Liver (tissue), 10 donors: ENCODE measurements at places on chromosomes 5 and 9. TPM values are rescaled to one million over a fixed set of nuclear protein-coding genes. Genes with fewer than 3 reads are reported as not detected.

DNA sequence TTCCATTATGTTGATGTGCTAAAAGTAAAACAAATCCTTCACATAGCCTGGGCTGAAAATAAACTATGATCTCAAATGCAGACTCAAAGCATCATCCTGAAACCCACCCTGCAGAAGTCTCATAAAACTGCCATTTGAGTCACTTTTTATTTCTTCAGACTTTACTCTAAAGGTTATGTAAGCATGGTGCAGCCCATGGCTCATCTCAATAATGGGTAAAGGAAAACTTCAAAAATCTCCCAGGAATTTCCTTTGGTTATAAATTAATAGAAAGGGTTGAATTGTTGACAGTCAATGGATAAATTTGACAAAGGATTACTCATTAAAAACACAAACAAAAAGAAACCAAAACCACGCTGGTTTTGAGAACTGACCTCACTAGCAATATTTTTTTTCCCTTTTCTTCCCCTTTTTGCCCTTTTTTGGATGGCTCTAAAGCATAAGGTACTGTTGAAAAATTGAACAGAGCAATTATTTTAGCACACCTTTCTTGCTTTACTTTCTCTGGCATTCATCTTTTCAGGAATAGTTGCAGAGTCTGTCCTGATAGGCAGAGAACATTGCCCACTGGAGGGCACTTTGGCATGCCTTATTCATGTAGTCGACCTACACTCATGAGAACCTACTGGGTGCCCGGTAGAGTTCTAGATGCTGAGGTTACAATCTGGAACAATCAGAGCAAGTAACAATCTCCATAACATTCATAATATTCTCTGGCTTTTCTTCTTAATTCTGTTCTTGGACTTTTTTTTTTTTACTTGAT lies 191.4 kb downstream of the TMEM167A start:
- no peak overlapping the region for H3K4me3 ChIP-seq
- H3K27me3 ChIP-seq, result no peaks in the 10 kb centered on the region
- no peak for DNase-seq
- no peaks in the 10 kb centered on the region for H3K4me1 ChIP-seq
- H3K36me3 ChIP-seq, result no peaks in the 10 kb centered on the region
- no peak overlapping the region for H3K27ac ChIP-seq

- no peaks in the 10 kb centered on the region for H3K4me1 ChIP-seq
- no peaks in the 10 kb centered on the region for H3K36me3 ChIP-seq
- no peaks in the 10 kb centered on the region for H3K27me3 ChIP-seq
- H3K27ac ChIP-seq, result no peak overlapping the region
- no peak overlapping the region for H3K4me3 ChIP-seq
These were observed 22.5 kb downstream of the ZNF462 start for GRCh38 chr9:106885451-106885850.

GRCh38 chr5:120108586-120109248 lies 355.4 kb upstream of the PRR16 start:
- no peak overlapping the region for H3K4me3 ChIP-seq
- H3K27me3 ChIP-seq, result no peaks in the 10 kb centered on the region
- peaks cover 2% of the 10 kb centered on the region for H3K4me1 ChIP-seq
- no peak overlapping the region for H3K27ac ChIP-seq
- H3K36me3 ChIP-seq, result no peaks in the 10 kb centered on the region

DNA sequence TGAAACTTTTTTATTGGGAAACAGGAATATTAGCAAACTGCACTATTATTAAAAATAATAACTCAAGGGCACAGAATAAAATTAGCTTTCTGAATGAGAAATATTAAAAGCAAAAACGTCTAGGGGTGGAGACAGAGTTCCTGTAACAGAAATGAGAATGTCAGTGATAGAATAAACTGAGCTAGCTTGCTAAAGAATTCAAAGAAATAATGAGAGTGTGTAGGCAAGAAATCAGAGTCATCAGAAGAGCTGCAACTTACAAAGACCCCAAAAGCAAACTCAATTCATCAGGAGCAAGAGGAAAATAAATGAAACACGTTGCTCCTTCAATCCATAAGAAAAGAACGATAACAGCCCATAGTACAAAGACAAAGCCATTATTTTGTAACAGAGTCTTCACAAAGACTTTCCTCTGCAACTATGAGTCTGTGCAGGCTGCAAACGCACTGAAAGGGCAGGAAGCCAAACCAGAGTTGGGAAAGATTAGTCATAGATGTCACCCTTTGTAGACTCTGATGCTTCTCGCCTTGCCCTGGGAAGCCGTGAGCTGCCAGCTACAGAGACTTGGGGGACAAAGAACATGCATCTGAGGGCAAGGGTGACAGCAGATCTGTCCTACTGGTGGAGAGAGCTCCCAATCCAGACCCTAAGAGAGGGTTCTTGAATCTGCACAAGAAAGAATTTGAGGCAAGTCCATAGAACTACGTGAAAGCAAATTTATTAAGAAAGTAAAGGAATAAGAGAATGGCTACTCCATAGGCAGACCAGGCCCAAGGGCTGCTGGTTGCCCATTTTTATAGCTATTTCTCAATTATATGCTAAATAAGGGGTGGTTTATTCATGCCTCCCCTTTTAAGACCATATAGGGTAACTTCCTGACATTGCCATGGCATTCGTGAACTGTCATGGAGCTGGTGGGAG lies 40.8 kb downstream of the SHC3 start:
- no peak overlapping the region for H3K4me3 ChIP-seq
- H3K4me1 ChIP-seq, result no peaks in the 10 kb centered on the region
- no peak overlapping the region for H3K27ac ChIP-seq
- no peak for DNase-seq
- H3K27me3 ChIP-seq, result no peaks in the 10 kb centered on the region

DNA sequence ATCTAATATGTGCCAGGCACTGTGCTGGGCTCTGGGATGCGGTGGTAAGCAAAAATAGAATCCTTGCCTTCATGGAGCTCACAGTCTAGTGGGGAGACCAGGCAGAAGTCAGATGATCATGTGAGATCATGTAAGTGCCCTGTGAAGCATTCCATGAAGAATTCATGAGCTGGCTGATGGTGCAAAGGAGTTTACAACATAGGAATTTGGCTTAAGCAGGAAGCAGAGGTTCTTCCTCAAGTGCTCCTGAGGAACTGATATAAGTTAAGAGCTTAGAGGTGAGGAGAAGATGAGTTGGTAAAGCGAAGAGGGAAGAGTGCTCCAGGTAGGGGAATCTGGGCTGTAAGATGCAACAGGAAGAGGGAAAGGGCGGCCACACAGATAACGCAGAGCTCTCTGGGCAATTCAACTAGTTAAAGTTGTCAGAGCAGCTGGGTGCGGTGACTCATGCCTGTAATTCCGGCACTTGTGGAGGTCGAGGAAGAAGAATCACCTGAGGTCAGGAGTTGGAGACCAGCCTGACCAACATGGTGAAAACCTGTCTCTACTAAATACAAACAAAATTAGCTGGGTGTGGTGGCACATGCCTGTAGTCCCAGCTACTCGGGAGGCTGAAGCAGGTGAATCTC lies 78.5 kb upstream of the SPATA31D4 start:
- no peaks in the 10 kb centered on the region for H3K27me3 ChIP-seq
- peaks cover 7% of the 10 kb centered on the region for H3K4me1 ChIP-seq
- no peak overlapping the region for H3K4me3 ChIP-seq
- H3K27ac ChIP-seq, result no peak overlapping the region
- DNase-seq, result no peak

- no peak overlapping the region for H3K4me3 ChIP-seq
- DNase-seq, result no peak
- no peaks in the 10 kb centered on the region for H3K27me3 ChIP-seq
- H3K4me1 ChIP-seq, result no peaks in the 10 kb centered on the region
These were observed 82.4 kb downstream of the PPP2R2B start for GRCh38 chr5:146796144-146796543.

- H3K27me3 ChIP-seq, result no peaks in the 10 kb centered on the region
- H3K4me3 ChIP-seq, result no peak overlapping the region
- no peaks in the 10 kb centered on the region for H3K4me1 ChIP-seq
- no peaks in the 10 kb centered on the region for H3K36me3 ChIP-seq
- no peak overlapping the region for H3K27ac ChIP-seq
These were observed 210.2 kb downstream of the DAB2IP start for GRCh38 chr9:121861501-121862180.

DNA sequence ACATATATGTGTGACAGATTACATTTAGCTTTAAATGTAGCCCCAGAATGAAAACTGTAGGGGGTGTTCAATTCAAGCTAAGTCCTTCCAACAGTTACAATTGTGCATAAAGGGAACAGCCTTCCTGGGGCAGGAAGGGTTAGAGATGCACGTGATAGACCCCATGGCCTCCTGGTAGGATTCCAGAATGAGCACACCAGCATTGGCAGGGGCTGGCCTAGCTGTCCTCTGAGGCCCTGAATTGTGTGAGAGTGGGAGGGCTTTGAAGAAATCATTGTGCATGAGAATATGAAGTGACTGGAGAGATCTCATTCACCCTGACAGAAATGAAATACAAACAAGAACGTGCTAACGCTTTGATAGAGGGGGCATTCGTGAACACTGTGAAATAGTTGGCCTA lies 663.8 kb upstream of the KLF4 start:
- no peak overlapping the region for H3K27ac ChIP-seq
- no peak for DNase-seq
- no peaks in the 10 kb centered on the region for H3K36me3 ChIP-seq
- H3K4me3 ChIP-seq, result no peak overlapping the region

DNA sequence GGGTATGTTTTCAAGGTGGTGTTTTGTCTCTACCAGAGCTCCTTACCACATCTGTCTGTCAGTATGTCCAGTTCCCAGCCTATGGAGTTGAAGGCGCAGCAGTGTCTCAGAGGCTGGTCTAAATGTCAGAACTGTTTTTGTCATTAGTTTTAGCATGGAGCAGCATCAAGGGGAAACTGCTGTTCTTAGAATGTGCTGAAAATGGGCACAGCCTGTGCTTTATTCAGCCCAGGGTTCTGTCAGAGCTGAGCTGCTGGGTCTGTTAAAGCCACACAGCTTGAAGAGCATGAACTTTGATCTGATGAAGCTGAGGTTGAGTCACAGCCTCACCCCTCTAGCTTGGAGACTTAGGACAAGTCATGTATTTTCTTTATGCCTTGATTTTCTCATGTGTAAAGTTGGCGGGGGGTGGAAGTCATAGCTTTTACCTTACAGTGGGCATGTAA lies 71.9 kb downstream of the RALGPS1 start:
- H3K4me1 ChIP-seq, result no peaks in the 10 kb centered on the region
- no peak for DNase-seq
- H3K4me3 ChIP-seq, result no peak overlapping the region
- peaks cover 2% of the 10 kb centered on the region for H3K36me3 ChIP-seq
- no peak overlapping the region for H3K27ac ChIP-seq
- H3K27me3 ChIP-seq, result no peaks in the 10 kb centered on the region

DNA sequence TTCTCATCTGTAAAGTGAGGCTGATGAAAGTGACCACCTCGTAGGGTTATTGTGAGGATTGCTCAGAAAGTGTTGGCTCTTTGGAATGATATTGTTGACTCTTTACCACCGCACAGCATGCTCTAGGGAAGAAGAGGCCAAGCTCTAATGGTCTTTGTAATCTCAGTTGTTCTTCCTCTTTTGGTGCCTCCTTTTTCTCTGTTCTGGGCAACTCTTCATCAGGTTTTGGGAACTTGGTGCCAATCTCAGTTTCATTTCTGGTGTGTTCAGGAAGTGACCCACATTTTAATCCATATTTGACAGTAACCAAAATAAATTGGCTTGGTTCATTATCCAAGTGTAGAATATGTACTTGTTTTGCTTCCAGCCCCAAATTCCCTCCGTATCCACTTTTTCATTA lies 25.1 kb downstream of the ARHGAP26 start:
- DNase-seq, result no peak
- no peaks in the 10 kb centered on the region for H3K27me3 ChIP-seq
- peak overlapping the region; percentile 53 for H3K27ac ChIP-seq

- H3K36me3 ChIP-seq, result no peaks in the 10 kb centered on the region
- H3K27me3 ChIP-seq, result no peaks in the 10 kb centered on the region
- H3K4me3 ChIP-seq, result no peak overlapping the region
- no peaks in the 10 kb centered on the region for H3K4me1 ChIP-seq
- no peak overlapping the region for H3K27ac ChIP-seq
These were observed 93.3 kb upstream of the PCSK5 start for GRCh38 chr9:75797085-75797580.

DNA sequence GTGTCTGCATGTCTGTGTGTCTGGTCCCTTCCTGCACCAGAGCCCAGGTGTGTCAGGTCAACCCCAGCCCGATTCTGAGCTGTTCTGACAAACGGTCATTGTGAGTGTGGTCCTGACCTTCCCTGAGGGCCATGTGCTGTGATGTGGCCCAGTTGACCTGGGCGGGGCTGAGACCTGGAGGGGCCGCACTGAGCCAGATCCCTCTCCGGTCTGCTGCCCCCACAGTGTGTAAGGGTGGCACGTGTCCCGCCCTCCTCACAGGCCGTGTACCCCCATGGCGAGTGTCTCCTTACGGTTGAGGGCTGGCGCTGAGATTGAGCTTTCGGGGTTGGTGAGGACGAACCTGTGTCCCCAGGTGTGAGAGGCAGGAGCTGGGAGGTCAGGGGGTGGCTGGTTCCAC lies 136.5 kb downstream of the MRPL36 start:
- H3K36me3 ChIP-seq, result no peaks in the 10 kb centered on the region
- H3K4me3 ChIP-seq, result no peak overlapping the region
- H3K4me1 ChIP-seq, result no peaks in the 10 kb centered on the region
- no peak overlapping the region for H3K27ac ChIP-seq
- DNase-seq, result peak; percentile 27

GRCh38 chr5:139378941-139379361 lies 4.1 kb downstream of the SLC23A1 start:
- no peak overlapping the region for H3K27ac ChIP-seq
- H3K36me3 ChIP-seq, result peaks cover 14% of the 10 kb centered on the region
- no peak overlapping the region for H3K4me3 ChIP-seq
- H3K4me1 ChIP-seq, result peaks cover 28% of the 10 kb centered on the region
- H3K27me3 ChIP-seq, result no peaks in the 10 kb centered on the region

DNA sequence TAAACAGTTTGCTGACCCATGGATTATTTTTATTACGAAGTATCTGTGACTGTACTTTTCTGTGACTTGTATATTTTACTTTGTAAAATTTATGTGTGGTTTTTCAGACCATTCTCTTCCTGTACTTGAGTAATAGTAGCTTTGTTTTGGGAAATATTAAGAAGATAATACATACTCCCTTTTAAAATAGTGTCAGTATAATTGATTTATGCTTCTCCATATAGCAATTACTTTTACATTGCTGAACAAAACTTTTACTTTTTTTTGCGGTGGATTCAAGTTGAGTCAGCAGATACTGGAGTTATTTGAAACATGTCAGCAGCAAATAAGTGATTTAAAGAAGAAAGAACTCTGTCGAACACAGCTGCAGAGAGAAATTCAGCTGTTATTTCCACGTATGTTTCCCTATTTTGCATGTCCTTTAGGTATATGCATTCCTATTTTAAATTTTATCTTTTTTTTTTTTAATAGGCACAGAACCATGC lies 28.4 kb downstream of the TENT2 start:
- no peak for DNase-seq
- peaks cover 2% of the 10 kb centered on the region for H3K4me1 ChIP-seq
- H3K27ac ChIP-seq, result no peak overlapping the region
- no peaks in the 10 kb centered on the region for H3K27me3 ChIP-seq

DNA sequence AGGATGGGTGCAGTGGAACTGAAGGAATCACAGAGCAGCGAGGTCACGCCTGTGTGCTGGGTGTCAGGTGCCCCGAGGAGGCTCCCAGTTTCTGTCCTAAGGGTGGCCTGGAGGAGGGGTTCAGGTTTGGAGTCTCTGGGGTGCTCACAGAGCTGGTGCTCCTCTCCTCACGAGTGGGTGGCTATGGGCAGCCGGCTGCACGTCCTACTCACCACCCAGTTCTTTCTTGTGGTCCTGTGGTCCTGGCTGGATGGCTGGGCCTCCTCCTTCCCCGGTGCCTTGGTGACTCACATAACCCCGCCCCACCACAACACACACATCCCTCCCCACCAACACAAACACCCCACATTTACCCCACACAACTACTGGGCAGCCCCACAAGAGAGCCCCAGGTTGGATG lies 9.9 kb upstream of the PTGS1 start:
- no peak overlapping the region for H3K4me3 ChIP-seq
- DNase-seq, result no peak
- H3K27ac ChIP-seq, result no peak overlapping the region
- H3K36me3 ChIP-seq, result no peaks in the 10 kb centered on the region

The KIF12 gene
- polyA plus RNA-seq, result 2.9 TPM

The TEK gene
- polyA plus RNA-seq, result 2.9 TPM

The CCDC192 gene
- polyA plus RNA-seq, result not detected

The ACTBL2 gene
- polyA plus RNA-seq, result not detected

The SPINK13 gene
- polyA plus RNA-seq, result not detected
